ENCODE measurements at places on chromosomes 16 and 17.

DNA sequence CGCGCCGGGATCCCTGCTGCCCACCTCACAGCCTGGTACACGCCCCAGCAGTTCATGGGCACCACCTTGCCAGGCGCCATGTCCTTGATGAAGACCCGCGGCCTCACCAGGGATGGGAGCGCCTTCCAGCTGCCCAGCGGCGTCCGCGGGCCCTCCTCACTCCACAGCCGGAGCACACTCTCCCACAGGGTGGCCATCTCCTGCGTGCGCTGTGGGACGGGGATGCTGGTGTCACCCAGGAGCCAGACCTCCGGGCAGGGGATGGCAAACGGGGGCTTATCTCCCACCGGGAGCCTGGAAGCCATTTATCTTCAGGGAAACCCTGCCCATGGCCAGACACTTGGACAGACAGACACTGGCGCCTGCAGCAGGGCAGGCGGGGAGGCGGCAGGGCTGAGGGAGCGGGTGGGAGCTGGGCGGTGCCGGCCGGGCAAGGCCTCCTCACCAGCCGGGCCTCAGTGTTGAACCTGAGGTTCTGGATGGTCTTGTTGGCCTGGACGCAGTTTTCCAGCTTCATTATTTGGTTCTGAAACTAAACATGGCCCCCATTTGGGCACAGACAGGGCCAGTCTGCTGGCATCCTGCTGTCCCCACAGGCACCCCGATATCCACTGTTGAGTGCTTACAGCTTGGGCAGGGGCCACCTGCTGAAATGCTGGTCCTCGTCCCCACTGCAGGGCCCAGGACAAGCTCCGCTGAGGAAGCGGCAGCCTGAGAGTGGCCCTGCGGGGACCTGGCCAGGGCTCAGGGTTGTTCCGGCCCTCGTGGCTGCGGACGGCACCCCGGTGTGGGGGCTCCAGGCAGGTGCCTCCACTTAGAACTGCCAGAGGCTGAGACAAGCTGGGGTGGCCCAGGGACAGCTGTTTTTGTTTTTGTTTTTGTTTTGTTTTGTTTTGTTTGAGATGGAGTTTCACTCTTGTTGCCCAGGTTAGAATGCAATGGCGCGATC is 4.0 kb downstream of the PERCC1 start:
- DNase-seq: no peak

GRCh38 chr17:1413281-1413791 is 13.3 kb upstream of the YWHAE start:
- no peak for DNase-seq

DNA sequence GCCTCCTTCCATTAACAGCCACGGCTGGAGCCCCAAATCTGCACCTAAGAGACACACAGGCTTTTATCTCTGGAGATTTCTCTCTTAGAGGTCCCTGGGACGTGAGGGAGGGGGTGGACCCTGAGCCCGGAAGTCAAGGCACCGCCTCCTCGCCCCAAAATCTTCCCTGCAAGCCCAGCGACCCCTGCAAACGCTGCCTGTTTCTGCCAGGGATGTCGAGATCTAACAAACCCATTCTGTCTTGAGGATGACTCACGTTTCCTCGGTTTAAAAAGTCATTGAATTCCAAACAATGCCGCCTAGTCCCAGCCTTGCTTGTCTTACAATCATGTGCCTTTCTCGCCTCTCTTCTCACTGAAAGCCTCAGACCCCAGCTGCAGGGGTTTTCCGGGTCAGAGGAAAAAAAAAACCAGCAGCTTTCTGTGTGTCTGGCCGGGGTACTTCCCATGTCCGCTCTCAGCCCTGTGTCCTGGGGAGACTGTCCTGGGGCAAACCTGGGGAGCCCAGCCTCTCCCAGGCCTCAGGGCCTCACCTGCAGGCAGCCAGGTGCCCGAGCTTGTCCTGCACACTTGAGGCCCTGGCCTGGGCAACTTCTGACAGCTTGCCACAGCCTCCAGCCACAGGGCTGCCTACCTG is 15.4 kb downstream of the ARL2BP start:
- DNase-seq: no peak

GRCh38 chr17:43578699-43579565 is 32.8 kb upstream of the ETV4 start:
- DNase-seq: no peak

- DNase-seq: no peak
Observed at GRCh38 chr16:83010776-83011720, 384.3 kb downstream of the CDH13 start.

DNA sequence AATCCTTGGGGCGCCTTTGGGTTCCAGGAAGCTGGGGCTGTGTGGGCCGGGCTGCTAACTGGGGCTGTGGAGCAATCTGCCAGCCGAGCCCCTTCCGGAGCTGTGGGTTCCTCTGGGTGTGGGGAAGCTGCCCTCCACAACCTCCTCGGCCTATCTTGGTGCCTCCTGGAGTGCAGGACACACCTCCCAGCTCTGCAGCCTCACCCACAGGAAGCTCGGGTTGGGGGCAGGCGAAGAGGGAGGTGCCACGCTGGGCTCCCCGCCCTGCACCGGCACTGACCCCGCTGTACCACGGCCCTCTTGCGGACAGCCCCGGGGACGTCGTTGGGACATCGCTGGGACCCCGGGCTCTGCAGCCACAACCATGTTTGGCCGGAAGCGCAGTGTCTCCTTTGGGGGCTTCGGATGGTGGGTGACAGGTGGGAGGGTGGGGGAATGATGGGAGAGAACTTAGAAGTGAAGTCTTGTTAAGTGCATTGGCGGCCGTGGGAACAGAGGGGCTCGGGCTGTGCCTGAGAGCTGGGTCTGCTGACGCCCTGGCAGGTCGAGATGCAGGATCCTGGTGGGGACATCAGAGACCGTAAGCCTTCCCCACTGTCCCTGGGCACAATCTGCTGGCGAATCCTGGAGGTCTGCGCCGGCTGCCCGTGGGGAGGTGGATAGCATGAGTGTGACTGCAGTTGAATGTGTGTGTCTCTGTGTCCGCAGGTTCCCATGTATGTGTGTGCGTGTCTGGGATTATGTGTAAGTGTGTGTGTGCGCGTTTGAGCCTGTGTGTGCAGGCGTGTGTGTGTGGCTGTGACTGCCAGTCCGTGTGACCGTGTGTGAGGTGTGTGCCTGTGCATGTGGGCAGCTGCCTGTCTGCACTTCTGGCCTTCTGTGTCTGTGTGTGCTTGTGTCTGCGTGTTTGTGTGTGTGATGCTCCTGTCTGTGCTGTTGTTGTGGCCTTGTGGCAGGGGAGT is at the start of gene RAP1GAP2:
Gene RAP1GAP2, plus strand, starts transcription at position 275 of the 962 bp plus-strand sequence. Its CDS starts 90 bp downstream, at position 365.
- DNase-seq: no peak

GRCh38 chr17:19537111-19537510 is 3.5 kb downstream of the SLC47A1 start:
- DNase-seq: no peak

DNA sequence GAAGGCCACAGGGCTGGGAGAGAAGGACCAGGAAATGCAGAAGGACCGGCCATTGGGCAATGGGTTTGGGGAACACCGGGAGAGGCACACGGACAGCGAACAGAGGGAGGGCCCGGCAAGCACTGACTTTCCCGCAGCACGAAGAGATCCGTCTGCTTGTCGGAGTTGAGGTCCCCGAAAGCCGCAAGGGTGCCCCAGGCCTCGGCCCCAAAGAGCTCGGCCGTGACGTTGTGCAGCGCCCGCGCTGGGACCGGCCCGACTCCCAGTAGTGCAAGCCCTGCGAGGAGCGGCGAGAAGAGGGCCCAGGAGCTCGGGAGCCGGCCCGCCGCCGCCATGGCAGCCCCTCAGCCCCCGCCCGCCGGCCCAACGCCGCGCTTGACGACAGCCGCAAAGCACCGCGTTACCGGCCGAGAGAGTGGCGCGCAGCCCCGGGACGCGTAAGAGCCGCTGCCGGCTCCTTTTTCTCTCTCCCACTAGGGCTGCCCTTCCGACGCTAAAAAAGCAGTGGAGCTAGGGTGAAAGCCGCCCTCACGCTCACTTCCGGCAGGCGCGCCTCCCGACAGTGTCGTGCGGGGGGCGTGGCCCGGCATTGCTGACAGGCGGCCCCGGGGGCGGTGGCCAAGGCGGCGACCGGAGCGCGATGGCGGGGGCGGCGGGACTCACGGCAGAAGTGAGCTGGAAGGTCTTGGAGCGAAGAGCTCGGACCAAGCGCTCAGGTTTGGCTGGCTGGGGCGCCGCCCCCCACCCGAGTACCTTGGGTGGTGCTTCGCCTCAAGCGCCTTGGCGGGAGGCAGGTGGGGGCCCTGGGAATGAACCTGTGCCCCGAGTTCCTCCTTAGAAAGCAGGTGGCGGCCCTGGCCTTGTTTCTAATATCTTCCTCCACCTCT is at the start of the genes ITFG1 and PHKB:
Gene ITFG1, minus strand, starts transcription at position 353 of the 887 bp plus-strand sequence. Its CDS starts 18 bp downstream, at position 335.
Gene PHKB, plus strand, starts transcription at position 621 of the 887 bp plus-strand sequence. Its CDS starts 20 bp downstream, at position 641.
- peak; percentile 89 for DNase-seq

DNA sequence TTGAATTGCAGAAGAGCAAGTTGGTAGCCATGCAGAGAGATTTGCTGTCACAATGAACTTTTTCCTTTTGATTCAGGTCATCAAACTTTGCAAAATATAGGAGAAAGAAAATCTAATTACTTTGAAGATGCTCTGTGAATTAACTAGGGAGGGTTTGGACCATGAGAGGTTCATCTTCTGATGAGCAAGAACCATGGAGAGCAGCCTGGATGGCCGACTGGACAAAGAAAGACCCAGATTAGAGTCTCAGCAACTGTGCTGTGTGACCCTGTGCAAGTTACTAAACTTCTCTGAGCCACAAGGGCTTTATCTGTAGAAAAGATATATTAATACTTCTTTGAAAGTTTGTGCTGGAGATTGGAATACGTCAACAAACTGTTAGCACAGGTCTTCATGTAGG is 122.6 kb upstream of the ADAMTS18 start:
- no peak for DNase-seq

- DNase-seq: no peak
Observed at GRCh38 chr17:76076765-76077583, 2.0 kb upstream of the ZACN start.

DNA sequence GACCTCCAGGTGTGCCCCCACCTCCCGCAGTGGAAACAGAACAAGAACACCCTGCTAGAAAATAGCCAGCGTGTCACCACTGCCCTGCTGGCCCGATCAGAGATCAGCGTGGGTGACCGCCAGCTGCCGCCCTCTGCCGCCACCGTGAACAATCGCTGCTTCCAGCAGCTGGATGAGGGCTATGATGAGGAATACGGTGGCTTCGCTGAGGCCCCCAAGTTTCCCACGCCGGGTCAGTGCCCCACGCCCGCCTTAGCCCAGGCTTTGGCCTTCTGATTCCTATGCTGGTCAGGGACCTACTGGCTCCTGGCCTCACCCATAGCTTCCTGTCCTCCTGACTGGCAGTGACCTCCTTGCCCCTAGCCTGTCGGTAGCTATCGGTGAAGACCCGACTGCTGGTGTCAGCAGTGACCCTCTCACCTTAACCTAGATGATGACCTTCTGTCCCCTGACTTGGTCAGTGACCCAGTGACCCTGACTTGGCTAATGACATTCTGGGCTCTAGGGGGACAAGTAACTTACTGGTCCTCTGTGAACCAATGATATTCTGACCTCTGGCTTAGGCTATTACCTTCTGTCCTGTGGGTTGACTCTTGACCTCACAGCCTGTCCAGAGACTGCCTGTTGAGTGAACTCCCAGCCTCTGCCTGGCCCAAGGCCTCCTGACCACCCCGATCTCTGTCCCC is 2.4 kb downstream of the SPATA20 start:
- DNase-seq: no peak

DNA sequence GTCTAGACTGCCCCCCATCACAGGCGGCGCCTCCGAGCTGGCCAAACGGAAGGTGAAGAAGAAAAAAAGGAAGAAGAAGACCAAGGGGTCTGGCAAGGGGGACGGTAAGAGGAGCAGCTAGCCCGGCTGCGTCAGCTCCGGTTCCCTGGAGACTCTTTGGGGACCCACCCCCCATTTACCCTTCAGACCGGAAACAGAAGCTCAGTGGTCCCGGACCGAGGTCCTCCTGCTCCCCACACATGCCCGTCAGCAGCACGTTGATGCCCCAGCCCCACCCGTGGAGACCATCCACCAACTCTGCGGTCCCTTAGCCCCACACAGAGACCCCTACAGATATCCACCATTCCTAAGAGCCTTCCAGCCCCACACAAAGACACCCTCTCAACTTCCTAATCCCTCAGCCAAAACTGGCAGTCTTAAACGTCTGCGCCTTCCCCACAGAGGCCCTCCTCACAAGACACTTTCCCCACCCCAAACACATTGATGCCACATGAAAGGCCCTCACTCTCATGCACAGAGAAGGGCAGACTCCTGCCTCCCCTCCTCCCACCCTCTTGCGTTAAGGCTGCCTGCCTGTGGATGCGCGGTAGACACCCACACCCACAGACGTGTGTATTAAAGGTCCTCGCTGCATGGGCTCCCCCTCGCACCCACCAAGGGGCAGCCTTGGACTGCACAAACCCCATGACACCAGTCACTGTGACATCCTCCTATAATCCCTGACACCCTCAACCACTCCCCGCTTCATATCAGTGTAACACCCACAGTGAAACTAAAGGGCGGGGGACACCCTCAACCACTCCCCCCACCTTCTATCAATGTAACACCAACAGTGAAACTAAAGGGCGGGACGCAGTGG is 58.2 kb upstream of the RPH3AL start:
- no peak for DNase-seq

GRCh38 chr17:43211480-43212402 is at the start of gene TMEM106A:
Gene TMEM106A, plus strand, starts transcription at chr17:43211875. Its CDS starts 1,167 bp downstream, at chr17:43213042.
- DNase-seq: no peak

DNA sequence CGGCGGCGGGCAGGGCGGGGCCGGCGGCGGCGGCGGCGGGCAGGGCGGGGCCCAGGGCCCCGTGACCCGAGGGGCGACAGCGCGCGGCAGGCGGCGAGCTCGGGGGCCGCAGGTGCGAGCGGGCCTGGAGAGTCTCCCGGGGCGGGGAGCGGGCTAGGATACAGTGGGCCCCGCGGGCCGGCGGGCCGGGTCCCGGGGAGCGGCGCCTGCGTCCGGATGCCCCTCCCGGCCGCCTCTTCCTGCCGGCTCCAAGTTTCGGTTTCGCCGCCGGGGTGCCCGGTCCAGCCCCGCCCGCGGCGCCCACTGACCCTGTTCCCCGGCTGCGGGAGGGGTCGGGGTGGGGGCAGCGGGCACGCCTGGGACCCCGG is at the start of gene RNF213:
Gene RNF213, plus strand, starts transcription at position 62 of the 368 bp plus-strand sequence. CDS start 2,830 bp downstream, outside the sequence.
- peak; percentile 77 for DNase-seq

DNA sequence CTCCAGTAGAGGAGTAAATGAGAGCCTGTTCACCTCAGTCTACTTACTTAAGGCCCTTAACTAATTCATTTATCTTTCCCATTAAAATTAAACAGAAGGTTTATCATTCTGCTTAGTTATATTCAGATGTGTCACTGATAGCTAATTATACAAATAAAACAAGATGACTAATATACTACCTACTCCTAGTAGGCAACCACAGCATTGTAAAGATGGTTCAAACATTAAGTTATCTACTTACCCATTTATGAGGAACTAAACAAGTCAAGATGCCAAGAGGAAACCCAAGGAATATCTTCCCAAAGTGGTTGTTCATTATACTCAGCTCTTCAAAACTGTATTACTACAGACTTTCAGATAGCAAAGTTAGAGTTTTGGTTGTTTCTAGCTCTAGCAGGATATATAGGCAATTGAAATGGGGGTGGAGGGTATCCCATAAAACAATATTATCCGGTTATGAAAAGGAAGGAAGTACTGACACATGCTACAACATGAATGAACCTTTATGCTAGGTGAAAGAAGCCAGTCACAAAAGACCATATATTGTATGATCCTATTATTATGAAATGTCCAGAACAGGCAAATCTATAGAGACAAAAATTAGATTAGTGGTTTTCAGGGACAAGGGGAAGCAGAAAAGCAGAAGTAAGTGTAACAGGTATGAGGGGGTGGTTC is 56.5 kb downstream of the SPAG9 start:
- no peak for DNase-seq

Measured in HEK293T (cell line).